Pulmonary artery endothelial cell (primary cell): ENCODE measurements at places on chromosomes 6 and 20.

DNA sequence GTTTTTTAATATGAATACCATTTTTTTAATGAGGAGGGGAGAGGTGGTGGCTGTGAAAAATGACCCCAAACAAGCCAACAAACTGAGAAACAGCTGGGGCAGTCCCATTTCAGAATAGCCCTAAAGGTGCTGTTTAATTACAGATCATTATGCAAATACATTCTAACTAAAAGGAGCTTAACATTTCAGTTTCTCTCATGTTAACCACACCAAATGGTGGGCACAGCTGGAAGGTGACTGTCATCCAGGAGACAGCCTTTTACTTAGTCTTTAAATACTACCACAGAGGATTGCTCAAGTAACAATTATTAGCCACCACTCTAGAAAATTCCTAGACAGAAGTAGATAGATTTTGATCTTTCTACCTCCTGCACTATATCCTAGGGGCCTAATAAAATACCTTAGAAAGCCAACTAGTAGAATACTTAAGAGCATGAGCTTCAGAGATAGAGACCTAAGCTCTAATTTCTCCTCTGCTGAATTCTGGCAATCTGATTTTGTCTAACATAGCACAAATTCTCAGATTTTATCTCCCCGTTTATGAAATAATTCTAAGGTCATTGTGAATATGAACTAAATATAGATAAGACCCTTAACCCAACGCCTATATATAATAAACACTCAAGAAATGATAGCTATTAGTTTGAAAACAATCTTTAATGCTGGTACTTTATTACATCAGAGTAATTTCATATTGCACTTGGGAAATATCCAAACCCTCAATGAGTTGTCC is 615.1 kb upstream of the NRSN1 start:
- no peak for DNase-seq

GRCh38 chr6:101477436-101477835 is 83.9 kb downstream of the GRIK2 start:
- DNase-seq: no peak

GRCh38 chr20:24318569-24319352 is 150.7 kb upstream of the SYNDIG1 start:
- no peak for DNase-seq

GRCh38 chr6:3231247-3232016 is 4.0 kb upstream of the TUBB2B start:
- no peak for DNase-seq

- no peak for DNase-seq
These were observed 114.7 kb downstream of the ERMARD start for GRCh38 chr6:169866140-169866534.
